ENCODE measurements at places on chromosomes 5 and 9.

DNA sequence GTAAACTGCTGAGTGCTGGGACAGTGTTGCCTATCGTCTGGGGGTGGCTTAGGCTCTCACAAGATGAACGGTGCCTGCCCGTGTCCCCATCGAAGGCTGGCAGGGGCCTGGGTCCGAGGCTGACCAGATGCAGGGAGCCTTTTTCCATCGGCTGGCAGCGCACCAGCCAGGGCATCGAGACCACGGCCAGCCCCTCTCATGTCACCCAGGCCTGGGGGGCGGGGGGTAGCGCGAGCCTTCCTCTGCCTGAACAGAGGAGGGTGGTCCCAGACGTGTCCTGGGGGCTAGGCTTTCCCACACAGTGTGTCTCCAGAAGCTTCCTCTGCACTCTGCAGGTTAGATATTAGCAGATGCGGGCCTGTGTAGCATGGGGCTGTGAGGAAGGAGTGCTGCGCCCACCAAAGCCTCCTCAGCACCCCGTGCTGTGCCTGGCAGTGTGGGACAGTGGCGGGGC, 17.3 kb downstream of the FGD3 start:
- no peak for DNase-seq

DNA sequence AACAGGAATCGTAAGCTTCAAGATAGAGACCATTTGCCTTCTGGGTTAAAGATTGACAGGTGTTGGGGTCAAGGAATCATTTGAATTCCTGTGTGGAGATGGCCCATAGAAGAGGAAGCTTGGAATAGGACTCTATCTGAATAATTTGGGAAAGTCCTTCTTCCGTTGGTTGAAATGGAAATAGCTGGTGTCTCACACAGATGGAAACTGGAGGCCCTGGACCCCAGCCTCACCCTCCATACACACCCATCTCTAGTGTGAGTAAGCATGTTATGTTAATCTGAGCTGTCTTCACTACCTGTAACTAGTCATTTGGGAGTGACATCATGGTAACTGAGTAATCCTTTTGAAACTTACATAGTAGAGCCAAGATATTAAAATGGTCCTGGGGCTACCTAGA, 184.4 kb downstream of the CD180 start:
- no peak for DNase-seq

DNA sequence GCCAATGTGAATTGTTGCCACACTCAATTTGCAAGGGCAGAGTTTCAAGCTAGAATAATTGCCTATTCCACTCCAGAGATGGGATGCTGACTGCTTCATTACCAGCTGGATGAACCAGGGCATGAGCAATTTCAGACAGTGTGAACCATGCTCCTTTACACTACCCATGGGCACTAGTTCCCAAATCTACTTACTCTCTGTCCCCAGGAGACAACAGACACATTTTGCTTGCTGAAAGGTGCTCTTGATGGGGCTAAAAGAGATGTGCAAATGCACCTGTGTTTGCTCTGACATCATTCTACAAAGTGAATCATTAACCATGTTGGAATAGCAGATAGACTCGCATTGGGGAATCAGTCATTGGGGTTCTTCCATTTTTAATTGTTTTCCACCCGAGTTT, 522.3 kb upstream of the NUDT12 start:
- DNase-seq, result no peak

DNA sequence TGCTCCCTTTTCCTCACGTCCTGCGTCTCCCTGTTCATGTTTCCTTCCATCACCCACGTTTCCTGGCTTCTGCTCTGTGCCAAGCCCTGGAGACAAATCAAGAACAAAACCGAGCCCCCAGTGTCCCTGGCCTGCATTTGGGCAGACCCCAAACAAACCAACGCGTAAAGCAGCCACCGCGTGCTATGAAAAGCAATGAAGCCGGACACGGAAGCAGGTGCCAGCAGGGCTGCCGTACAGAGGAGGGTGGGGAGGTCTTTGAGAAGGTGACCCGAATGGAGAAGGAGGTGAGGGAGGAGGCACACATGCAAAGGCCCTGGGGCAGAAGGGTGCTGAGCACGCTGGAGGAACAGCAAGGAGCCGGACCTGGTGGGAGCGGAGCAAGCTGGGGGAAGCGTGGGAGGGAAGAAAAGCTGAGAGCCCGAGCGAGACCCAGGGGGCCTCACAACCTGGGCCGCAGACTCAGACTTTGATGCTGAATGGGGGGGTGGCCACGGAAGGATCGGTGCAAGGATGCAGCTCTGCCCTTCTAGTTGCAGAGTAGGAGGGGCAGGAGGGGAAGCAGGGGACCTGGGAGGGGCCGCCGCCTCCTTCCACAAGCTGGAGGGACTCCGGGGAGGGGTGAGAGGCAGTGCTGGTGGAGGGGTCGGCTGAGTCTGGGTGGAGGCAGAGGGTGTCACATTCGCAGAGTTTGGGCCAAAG, 1.4 kb upstream of the QSOX2 start:
- DNase-seq, result no peak

DNA sequence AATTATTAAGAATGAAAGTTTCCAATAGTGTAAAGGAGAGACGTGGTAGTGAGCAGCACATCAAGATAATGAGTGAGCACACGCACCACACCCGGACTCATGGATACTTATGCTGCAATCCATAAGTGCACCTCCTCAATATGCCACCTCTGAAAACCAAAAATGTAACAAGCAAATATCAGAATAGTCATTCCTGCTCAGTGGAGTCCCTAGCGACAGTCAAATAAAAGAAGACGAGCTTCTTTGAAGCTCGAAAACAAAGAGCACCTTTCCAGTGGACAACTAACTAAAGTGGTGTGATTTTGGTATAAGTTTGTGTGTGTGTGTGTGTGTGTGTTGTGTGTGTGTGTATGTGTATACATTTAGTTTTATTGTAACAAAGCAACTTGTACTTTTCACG, 241.3 kb downstream of the DEPDC1B start:
- no peak for DNase-seq

GRCh38 chr9:21679432-21679831, 123.0 kb upstream of the MTAP start:
- DNase-seq, result no peak

GRCh38 chr9:109604781-109605180, 106.7 kb upstream of the PTPN3 start:
- no peak for DNase-seq

DNA sequence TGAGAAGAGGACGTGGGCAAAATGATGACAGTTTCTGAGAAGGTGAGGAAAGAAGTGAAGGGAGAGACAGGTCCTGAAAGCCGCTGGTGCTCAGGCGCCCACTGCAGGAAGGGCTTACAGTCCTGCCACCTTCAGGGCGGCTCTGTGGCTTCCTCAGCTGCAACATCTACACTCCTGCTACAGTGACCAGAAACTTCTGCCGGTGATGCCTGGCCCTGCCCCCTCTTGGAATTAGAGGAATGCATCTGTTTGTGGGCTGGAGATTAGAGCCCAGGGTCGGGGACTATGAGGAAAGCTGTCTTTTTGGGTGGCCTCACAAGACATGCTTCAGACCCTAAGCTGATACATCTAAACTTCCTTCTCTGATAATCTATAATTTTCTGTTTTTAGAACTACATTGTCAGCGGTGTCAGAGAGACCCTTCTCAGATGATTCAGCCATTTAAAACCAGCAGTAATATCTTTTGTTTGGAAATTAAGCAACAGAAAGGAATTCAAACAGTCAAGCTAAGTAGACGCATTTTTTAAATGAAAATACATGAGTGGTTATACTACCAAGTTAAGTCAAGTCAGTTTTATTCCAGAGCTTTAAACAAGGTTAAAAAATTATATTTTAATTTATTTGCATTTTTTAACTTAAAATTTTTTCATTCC, 30.4 kb downstream of the PRDM6 start:
- no peak for DNase-seq

DNA sequence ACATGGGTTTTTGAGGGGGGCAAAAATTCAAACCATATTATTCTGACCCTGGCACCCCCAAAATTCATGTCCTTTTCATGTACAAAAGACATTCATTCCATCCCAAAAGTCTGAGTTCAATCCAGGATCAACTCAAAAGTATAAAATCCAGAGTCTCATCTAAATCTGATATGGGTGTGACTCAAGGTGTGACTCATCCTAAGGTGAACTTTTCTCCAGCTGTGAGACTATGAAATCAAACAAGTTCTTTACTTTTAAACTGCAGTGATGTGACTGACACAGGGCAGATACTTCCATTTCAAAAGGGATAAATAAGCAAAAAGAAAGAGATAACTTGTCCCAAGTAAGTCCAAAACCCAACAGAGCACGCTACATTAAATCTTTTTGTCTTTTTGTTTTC, 20.6 kb upstream of the CYLC2 start:
- no peak for DNase-seq

DNA sequence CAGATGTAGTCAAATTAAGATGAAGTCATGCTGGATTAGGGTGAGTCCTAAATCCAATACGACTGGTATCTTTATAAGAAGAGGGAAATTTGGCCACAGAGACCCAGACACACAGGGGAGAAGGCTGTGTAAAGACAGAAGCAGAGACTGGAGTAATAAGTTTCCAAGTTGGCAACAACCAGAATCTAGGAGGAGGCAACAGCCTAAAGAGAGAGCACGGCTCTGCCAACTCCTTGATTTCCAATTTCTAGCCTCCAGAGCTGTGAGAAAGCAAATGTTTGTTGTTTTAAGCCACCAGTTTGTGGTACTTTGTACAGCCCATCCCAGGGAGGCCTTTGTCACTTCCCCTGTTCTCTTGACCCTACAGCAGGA, 74.4 kb downstream of the ATG10 start:
- DNase-seq, result no peak

DNA sequence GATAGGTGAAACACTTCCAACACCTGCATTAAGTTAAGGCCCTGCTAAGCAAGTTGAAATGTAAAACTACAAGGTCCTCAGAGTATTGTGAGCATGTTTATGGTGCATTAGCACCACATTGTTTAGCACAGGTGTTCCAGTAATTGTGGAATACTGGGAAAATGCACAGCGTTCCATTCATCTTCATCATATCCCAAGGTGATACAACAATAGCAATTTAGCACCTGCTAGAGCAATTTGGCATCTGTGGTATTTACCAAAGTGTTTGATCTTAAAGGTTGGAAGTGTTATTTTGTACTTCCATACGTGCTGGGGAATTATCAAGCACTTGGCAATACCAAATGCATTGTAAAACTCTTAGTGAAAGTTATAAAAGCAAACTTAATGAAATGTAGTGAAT, 266.8 kb downstream of the CYLC2 start:
- no peak for DNase-seq

DNA sequence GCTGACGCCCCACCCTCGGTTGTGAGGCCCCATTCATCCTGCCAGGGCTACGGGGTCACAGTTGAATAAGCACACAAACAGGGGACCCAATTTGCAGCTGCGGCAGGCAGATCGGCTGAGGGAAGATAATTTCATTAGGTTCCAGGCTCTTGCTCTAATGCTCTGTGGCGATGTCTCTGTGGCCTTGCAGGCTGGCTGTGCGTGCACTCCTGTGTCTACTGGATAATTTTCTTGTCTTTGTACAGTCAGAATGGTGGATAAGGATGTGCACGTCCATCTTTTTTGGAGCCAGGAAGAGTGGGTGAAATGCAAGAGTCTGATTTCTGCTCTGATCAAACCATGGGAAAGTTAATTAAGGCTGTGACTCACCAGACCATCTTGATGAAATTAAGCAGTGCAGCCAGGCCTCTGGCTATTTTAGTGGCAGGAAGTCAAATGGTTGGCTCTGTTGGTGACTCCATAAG, 39.2 kb downstream of the NSG2 start:
- no peak for DNase-seq

DNA sequence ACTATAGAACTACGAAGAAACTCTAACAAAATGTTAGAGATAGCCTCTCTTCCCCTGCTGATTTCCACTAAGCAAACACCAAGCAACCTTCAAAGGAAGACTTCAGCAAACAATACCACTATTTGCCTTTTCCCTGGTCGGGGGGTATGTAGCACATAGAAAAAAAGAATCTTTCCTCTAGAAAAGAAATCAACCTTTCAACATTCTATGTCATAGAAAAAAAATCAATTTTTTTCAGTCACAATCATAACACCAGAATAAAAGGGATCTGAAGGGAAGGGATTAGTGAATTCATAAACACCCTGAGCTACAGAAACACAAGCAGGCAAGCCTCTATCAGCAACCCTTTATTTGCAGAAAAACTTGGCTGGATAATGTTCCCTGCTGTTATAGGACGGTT, 15.3 kb downstream of the ABCA1 start:
- DNase-seq, result no peak

DNA sequence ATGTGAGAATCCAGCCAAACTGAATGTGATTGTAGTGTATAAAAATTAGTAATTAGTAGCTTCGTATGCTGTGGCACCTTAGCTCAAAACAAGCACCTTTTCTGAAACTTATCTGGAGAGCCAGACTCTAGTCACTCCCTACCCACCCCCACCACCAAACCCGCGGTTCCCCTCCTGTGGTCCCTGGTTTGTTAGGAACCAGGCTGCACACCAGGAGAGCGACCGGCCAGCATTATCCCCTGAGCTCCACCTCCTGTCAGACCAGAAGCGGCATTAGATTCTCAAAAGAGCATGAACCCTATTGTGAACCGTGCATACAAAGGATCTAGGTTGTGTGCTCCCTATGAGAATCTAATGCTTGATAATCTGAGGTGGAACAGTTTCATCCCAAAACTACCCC, 498.6 kb downstream of the CHSY3 start:
- no peak for DNase-seq

GRCh38 chr5:18321262-18321942, 687.1 kb downstream of the TAF11L14 start:
- no peak for DNase-seq

DNA sequence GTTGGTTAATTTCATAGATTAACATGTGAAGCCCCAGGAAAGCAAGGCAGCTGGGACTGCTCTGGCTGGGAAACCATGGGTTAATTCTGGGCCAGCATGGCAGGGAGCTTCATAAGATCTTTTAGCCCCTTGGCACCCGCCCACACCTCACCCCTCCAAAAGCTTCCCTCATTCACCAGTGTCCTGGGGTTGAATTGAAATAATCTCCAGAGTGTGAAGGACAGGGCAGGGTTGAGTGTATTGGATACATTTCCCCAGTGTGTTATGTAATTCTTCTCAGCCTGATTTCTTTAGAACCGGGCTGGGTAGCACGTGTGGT, 19.4 kb downstream of the WNT8A start:
- no peak for DNase-seq

DNA sequence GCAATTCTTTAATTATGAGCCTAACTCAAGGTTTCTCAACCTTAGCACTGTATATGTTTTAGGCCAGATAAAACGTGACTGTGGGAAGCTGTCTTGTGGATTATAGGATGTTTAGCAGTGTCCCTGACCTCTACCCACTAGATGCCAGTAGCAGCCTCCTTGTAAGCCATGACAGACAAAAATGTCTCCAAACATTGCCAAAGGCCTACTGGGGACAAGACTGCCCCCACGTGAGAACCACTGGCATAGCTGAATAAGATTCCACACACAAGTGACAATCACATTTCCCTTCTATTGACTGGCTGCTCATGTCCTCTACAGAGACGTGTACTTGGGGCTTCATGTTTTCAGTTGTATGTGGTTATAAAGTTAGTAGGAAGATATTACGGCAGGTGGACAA, 55.4 kb downstream of the GOLM1 start:
- DNase-seq, result no peak

GRCh38 chr9:35835216-35835632, 6.2 kb downstream of the TMEM8B start:
- DNase-seq, result no peak

- DNase-seq, result no peak
Measured at GRCh38 chr9:99119976-99120655, 15.2 kb downstream of the TGFBR1 start.
